ENCODE measurements at places on chromosomes 11 and 22.

- DNase-seq: no peak
Observed at GRCh38 chr22:27336151-27337090, 465.1 kb downstream of the MN1 start.

- DNase-seq: no peak
Observed at GRCh38 chr22:26565889-26566288, 24.0 kb downstream of the TPST2 start.

DNA sequence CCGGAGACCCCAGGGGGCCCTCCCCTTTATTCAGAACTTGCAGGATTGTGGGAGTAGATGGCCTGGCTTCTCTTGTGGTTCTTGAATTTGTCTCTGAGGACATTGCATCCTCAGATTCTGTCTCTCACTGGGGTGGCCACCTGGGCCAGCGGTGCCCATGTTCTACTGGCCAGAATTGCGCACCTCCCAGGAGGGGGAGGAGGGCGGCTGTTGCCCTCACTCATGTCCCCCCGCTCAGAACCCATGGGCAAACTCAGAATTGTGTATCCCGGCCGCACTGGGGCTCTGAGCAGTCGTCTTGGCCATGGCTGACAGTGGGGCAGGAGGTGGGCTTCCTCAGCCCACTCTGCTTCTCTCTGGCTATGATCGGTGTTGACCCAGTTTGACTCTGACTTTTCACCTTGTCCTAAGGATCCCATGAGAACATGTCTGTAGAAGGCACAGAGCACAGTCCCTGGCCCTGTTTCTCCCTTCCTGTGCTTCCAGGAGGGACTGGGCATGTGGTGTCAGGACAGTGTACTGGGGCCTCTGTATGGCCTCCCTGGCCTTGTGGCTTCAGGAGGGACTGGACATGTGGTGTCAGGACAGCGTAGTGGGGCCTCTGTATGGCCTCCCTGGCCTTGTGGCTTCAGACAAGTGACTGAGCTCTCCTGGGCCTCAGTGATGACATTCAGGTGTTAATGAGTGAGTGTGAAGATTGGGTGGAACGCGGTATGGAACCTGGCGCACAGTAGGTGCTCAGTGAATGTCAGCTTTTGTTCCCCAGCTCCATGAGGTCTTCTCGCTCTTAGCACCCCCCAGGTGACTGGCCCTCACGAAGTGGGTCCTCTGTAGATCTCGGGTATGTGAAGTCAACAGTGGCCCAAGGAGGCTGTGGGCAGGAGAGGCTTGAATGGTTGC, 99.3 kb downstream of the TBC1D22A start:
- DNase-seq: no peak

- DNase-seq: no peak
Observed at GRCh38 chr11:2758751-2759150, 59.0 kb upstream of the KCNQ1OT1 start.

Data from RKO (cell line).